ENCODE measurements at places on chromosomes 16 and 17.

- no peak for DNase-seq
These were observed 512 bp upstream of the ADAMTS18 start for GRCh38 chr16:77435272-77435820.

GRCh38 chr16:82368041-82368440, 198.0 kb upstream of the MPHOSPH6 start:
- no peak for DNase-seq

DNA sequence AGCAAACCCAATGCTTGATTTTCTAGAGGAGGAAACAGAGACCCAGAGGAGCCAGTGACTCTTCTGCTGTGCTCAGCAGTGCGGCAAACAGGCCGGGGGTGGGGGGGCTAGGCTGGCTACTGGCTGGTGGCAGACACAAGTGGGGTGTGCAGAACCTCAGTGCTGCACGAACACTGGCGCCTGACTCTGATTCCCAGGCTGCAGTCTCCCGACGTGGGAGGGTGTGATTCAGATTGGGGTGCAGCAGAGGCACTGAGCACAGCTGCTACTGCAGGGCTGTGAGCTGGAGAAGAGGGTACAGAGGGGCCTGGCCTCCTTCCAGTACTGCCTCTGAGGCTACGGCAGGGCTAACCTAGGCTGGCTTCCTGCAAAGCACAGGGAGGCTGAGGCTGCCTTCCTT, 8.1 kb downstream of the RPL19 start:
- DNase-seq = no peak

DNA sequence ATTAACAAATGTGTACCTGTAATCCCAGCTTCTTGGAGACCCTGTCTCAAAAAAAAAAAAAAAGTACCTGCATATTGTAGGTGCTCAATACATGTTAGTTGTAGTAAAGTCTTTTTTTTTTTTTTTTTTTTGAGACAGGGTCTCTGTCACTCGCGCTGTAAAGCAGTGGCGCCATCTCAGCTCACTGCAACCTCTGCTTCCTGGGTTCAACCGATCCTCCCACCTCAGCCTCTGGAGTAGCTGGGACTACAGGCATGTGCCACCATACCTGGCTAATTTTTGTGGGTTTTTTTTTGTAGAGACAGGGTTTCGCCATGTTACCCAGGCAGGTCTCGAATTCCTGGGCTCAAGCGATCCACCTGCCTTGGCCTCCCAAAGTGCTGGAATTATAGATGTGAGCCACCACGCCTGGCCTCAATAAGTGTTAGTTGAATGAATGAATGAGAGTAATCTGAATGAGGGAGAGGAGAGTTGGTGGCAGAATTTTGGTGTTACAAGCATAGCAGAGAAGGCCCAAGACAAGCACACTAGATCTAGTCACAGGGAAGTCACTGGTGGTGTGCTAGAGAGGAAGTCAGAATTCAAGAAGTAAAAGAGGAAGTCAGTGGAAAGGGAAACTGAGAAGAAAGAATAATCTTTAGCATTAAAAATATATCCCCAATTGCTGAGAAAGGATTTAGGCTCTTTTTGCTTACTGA, 9.4 kb upstream of the MYL4 start:
- DNase-seq = no peak

GRCh38 chr17:31467502-31468256, 76.2 kb downstream of the RAB11FIP4 start:
- no peak for DNase-seq

DNA sequence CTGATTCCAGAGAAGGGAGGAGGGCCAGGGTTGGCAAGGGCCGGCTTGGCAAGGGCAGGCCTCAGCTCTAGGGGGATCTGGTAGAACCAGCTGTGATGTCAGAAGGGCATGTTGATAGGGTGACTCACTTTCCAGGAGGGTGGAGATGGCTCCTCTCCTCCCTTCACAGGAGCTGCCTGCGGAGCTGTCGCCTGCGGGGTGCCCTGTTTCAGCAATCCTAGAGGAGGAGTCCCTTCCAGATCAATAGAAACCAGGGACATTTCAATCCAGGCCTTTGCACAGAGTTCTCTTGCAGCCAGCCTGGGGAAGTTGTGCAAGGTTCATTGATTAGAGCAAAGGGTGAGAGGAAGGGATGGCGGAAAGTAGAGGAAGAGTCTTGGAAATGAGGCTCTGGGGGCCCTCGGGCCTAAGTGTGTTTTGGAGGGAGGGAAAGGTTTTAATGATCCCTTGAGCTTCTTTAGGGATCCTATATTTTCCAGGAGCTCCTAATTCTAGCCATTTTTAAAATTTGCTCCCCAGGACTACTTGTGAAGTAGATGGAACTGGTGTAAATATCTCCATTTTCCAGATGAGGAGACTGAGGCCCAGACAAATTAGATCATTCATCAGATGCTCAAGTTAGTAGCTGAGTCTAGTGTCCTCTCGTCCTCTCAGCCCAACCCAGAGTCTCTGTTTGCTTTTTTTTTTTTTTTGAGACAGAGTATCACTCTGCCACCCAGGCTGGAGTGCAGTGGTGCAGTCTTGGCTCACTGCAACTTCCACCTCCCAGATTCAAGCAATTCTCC, 24.8 kb upstream of the CSNK2A2 start:
- DNase-seq = no peak

DNA sequence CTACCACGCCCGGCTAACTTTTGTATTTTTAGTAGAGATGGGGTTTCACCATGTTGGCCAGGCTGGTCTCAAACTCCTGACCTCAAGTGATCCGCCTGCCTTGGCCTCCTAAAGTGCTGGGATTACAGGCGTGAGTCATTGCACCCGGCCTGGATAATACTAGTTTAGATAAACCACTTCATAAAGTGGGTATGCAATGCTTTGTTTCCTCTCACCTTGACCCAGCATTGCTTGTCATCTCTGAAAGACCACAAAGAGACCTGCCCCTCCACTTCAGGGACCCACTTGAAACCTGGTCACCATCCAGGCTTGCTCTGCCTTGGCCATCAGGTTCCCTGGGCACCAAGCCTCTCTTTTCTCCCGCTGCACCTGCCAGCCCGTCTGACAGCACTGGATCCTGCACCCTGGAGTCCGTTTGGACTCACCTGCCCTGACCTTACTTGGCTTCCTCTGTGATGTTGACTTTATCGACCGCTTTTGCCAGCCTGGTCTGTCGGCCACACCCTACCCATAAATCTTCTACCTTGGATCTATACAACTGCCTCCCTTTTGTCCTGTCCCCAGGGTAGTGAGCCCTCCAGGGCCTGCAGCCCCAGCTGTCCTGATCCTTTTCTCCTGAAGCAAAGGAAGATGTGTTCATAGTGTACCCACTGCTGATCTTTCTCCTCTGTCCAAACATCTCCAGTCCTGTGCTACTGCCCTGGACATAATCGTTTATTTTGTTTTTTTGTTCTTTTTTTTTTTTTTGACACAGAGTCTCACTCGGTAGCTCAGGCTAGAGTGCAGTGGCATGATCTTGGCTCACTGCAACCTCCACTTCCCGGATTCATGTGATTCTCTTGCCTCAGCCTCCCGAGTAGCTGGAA, 12.7 kb upstream of the ZG16 start:
- no peak for DNase-seq

- DNase-seq = no peak
These were observed 33.2 kb upstream of the ARHGAP23 start for GRCh38 chr17:38395090-38395489.

GRCh38 chr17:77526728-77527350, 386.1 kb downstream of the SEC14L1 start:
- DNase-seq = no peak

DNA sequence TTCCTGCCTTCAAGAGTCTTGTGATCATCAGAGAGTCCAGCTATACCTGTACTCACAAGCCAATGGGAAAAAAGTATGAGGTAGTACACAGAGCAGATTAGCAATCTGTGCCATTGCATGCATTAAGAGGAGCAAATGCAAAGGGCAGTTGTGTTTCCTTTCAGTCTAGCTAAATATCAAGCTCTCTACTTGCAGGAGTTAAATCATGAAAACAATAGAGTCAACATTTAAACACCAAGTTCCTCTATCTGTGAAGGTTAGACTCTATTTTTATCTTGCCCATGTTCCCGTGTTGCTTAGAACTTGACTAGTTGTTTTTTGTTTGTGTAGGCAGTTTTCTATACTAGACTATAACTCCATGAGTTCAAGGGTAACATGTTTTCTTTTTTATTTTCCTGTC, 4.7 kb upstream of the FAM20A start:
- DNase-seq = no peak

DNA sequence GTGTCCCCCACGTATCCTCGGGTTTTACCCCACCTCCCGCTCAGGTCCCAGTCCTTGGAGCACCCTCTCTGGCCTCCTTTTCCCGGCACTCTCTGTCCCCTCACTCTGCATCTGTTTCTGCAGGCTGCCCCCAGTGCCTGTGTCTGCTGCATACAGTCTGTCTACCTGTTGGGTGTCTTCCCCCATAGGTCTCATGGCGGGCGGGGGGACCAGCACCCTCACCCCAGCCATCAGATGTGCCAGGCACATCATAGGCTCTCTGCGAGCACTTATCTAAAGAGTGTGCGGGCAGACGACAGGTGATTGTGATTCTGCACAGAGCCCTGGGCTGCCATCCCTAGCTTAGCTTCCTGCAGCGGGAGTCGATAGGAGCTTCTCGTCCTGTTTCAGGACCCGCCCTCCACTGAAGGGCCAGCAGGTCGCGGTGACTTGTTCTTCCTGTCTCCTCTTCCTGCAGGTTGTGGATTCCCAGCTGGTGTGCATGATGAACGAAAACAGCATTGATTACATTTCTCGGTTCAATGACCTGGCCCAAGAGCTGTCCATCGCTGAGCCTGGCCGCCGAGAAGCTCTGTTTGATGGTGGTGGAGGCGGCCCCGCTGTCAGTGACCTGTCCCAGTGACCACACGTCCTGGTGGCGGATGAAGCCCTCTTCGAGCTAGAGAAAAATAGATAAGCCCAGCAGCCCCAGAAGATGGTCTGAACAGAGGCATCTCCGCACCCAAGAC, 4.5 kb upstream of the JPT2 start:
- no peak for DNase-seq

- no peak for DNase-seq
These were observed 3.0 kb upstream of the ADAMTS18 start for GRCh38 chr16:77437859-77438258.

DNA sequence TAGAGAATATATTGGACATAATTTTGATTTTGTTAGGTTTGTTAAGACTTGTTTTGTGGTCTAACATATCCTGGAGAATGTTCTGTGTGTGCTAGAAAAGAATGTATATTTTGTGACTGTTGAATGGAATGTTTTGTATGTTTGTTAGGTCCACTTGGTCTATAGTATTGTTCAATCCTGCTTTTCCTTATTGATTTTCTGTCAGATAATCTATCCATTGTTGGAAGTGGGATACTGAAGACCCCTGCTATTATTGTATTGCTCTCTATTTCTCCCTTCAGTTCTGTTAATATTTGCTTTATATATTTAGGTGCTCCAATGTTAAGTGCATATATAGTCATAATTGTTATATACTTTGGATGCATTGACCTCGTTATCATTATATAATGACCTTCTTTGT, 33.0 kb upstream of the NKD1 start:
- no peak for DNase-seq

DNA sequence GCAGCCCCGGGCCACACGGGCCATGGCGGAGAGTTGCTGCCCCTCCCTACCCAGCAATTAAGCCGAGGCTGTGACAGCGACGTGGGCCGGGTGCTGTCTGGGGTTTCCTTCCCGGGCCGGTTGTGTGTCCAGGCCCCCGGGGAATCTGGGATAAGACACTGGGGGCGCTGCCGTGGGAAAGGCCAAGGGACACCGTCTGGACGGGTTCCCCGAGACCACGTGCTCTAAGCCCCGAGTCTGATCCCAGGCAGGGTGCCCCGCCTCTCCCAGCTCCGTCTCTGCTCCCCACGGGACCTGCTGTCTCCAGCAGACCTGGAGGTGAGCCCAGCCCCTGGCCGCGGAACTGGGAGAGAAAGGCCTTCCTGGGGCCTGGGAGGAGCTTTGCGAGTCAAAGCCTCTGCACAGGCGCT, 92.2 kb downstream of the IRX3 start:
- no peak for DNase-seq

DNA sequence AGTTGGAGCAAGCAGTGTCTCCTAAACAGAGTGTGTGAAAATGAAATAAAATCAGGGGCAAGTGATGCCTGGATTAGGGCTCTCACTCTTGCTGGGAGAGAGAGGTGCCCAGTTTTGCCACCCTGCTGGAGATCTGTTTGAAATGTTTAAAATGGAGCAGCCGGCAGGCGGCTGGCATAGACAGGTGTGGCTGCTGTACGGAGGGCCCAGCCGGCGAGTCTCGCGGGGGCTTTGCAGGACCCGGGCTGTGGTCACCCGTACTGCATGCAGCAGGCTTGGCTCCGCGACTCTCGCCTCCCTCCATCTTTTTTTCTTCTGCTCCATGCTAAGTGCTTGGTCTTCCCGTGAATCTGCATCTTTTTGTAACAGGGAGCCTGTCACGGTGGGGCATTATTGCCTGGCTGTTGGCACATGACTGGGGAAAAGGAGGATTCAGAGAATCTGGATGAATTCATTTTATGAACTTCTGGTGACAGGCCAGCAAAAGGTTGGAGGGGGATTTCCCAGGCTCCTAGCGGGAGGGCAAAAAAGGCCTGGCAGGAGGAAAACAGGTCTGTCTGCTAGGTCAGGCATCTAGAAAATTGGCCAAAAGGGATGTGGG, 1.8 kb downstream of the ZNRF1 start:
- no peak for DNase-seq
